CMK (cell line): ENCODE measurements at places on chromosomes 12 and 14.

GRCh38 chr12:122949405-122949804 is 16.9 kb downstream of the ABCB9 start:
- no peak for DNase-seq

GRCh38 chr14:62768753-62769152 is 276.5 kb downstream of the KCNH5 start:
- DNase-seq = no peak

- DNase-seq = no peak
Observed at GRCh38 chr12:49093792-49094159, 825 bp downstream of the DHH start.

DNA sequence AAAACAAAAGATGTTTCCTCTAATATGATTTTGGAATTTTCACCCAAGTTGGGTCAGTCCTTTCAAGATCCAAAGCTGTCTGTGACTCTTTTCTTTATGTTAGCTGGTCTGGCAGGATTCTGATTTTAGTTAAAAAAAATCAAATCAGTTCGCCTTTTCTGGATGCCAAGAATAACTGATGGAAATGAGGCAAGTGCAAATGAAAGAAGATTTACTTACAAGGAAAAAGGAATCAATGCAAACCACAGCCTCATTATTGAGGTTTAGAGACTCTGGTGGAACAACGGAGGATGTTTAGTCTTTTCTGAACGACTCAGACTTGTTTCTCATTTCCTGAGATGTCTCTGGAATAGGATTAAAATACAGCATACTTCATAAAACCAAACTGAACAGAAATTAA is 117.0 kb upstream of the DYRK2 start:
- DNase-seq = no peak

DNA sequence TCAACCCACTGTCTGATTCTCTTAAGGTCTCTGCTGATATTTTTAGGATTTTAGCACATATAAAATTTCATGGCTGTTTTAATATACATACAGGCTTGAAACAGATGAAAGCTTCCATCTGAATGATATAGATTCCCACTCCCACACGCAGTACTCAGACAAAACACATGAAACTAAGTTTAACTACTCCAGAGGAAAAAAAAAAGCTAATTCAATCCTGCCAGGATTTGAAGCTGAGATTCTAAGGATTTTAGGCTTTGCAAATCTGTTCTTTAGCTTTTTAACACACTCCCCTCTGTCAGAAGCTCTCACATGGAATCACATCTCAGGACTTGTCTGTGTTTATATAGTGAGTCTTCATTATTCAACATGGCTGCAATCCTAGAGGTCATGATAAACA is 217.3 kb downstream of the BCAT1 start:
- DNase-seq = no peak

GRCh38 chr12:109218996-109219395 is 90.1 kb downstream of the FOXN4 start:
- no peak for DNase-seq

GRCh38 chr12:66379616-66380015 is 77.3 kb downstream of the HELB start:
- DNase-seq = no peak

- DNase-seq = no peak
Observed at GRCh38 chr12:118359541-118359915, 13.2 kb downstream of the TAOK3 start.

GRCh38 chr14:51908086-51908485 is 47.7 kb downstream of the GNG2 start:
- DNase-seq = no peak
